ENCODE measurements at places on chromosomes 2 and 18.

GRCh38 chr2:130963196-130963848 is 126.6 kb downstream of the ARHGEF4 start:
- no peak for DNase-seq

- peak; percentile 100 for DNase-seq
These were observed 1.8 kb downstream of the MPV17 start for GRCh38 chr2:27320958-27321543.

DNA sequence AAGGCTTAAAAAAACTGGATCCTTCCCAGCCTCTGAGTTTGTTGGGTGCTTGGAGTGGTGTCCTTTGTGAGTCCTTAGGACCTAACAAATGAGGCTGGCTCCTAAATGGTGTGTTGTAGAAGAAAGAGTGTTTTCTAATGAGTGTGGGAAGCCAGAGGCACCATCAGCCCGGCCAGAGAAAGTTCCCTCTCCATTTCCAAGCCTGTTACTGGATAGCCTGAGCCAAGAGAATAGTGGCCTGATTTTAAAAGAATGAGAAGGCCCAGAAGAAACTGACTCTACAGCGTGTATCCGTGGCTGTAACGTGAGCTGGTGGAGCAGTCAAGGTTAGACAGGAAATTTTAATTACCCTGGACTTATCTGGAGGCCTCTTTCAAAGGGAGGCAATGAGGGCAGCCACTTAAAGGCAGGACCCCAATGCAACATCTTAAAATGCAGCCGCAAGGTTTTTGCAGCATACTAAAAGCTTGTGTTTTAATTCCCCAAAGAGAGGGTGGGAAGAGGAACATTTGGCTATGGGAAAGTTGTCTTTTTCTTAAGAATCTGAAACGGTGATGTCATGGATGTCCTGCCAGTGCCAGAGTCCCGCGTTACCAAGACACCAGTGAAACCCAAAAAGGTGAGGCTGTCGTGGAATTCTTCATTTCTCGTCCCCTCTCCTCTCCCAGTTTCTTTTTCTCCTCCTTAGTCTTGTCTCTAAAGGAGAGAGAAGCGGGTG is 4.6 kb downstream of the EFHD1 start:
- DNase-seq: no peak

- DNase-seq: no peak
These were observed 195.7 kb downstream of the ARL4C start for GRCh38 chr2:234300932-234301823.

GRCh38 chr2:127770973-127771735 is 39.8 kb downstream of the WDR33 start:
- DNase-seq: peak; percentile 95

GRCh38 chr2:88628571-88628939 is 1.3 kb upstream of the EIF2AK3 start:
- DNase-seq: no peak

- DNase-seq: no peak
These were observed 141.8 kb downstream of the FSIP2 start for GRCh38 chr2:185880396-185880795.

- DNase-seq: peak; percentile 36
These were observed 66.1 kb upstream of the DTNA start for GRCh38 chr18:34643989-34644388.

GRCh38 chr18:9831036-9831722 is 54.6 kb upstream of the TXNDC2 start:
- no peak for DNase-seq

DNA sequence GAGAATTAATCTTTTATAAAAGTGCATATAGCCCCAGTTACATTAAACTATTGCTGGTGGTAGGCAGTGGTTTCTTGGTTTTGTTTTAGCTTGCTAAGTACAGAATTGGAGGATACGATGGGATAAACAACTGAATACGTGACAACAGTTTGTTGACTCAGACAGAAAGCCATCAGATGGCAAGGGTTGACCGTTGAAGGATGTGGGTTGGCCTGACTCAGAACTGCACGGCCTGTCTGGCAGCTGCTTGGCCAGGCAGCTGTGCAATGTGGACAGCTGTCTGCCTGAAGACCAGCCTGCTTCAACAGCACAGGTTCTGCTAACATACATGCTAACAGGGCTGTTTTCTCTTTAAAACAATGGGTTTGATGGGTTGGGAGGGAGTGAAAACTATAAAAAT is 46.6 kb downstream of the PRKRA start:
- peak; percentile 90 for DNase-seq

DNA sequence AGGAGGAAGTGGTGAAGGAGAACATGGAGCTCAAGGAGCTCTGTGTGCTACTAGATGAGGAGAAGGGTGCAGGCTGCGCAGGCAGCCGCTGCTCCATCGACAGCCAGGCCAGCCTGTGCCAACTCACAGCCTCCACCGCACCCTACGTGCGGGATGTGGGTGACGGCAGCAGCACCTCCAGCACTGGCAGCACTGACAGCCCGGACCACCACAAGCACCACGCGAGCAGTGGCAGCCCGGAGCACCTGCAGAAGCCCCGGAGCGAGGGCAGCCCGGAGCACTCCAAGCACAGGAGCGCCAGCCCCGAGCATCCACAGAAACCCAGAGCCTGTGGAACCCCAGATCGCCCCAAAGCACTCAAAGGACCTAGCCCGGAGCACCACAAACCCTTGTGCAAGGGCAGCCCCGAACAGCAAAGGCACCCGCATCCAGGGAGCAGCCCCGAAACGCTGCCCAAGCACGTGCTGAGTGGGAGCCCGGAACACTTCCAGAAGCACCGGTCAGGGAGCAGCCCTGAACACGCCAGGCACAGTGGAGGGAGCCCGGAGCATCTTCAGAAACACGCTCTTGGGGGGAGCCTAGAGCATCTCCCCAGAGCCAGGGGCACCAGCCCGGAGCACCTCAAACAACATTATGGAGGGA is 9.0 kb downstream of the CCDC85A start:
- no peak for DNase-seq

DNA sequence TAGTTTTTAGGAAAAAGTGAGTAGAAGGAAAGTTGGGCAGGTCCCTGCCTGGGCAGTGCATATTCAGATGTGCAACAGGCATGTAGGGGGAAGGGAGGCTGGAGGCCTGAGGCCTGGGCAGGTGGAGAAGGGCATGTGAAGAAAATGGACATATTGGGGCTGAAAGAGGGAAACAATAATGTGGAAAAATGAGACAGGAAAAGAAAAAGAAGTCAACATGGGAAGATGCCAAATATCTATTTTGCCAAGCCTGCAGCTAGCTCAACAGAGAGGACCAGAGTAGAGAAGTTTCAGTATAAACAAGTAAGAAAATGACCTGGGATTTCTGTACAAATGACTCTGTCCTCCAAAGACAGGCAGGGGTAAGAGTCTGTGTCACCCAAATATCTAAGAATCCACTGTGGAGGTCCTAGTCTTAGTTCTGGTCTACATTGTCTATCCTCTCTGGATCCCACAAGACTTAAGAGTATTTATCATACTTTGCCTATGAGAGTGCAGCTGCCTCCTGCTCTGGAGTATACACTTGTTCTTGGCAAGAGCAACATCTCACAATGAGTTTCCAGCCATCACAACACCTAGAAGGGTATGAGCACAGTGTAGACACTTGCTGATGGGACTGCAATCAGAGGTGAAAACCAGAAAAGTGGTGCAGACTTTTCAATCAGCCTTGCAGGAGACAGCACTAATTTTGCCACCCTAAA is 80.2 kb downstream of the CLHC1 start:
- no peak for DNase-seq
